Mesenchymal stem cell (in vitro differentiated cells and primary cell): ENCODE measurements at places on chromosomes 4 and X.

DNA sequence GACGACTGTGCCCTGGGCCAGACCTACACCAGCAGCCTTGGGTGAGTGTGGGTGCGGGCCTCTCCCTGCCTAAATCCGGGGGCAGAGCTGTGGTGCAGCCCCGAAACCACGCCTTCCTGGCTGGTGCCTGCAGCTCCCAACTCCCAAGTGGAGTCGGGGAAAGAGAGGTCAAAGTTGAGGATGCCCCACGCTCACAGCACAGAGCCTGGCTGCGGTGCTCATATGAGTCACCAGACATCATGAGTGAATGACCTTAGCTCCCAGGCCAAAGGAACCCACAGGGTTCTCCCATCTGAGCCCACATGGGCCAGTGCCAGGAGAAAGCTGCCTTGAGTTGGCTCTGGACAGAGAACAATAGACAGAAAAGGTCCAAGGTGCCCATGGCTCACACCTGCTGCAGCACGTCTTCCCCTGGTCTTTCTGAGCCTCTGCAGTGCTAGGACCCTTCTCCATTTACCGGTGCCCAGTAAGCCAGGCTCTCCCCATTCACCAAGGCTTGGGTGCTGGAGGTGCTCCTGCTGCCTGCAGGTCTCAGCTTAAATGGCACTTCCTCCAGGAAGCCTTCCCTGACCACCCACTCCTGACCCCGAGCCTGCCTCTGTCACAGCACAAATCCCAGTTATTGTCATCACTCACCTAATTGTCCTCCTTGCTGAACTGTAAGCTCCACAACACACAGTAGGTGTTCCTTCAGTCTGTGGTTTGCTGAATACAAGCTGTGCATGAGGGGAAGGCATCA is 224.2 kb downstream of the AFAP1 start:
- no peak for DNase-seq

DNA sequence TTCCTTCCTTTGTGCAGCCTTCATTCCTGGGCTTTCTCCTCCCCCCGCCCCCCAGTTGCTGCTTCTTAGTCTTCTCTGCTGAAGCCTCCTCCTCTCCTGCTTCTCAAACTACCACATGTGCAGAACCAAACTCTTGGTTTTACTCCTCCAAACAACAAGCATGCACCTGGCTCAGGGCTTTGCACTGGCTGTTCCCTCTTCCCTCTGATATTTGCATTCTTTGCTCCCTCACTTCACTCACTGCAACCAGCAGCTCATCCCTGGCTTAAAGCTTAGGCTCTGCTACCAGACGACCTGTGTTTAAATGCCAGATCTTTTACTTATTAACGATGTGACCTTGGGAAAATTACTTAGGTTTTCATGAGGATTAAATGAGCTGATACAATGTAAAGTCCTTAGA is 51.4 kb downstream of the MED28 start:
- no peak for DNase-seq

- DNase-seq, result no peak
Observed at GRCh38 chr4:145883101-145883694, 55.4 kb downstream of the ZNF827 start.

GRCh38 chrX:38080808-38081207 is 74.5 kb downstream of the SYTL5 start:
- DNase-seq, result no peak

GRCh38 chrX:105647749-105648148 is 174.6 kb upstream of the NRK start:
- no peak for DNase-seq

DNA sequence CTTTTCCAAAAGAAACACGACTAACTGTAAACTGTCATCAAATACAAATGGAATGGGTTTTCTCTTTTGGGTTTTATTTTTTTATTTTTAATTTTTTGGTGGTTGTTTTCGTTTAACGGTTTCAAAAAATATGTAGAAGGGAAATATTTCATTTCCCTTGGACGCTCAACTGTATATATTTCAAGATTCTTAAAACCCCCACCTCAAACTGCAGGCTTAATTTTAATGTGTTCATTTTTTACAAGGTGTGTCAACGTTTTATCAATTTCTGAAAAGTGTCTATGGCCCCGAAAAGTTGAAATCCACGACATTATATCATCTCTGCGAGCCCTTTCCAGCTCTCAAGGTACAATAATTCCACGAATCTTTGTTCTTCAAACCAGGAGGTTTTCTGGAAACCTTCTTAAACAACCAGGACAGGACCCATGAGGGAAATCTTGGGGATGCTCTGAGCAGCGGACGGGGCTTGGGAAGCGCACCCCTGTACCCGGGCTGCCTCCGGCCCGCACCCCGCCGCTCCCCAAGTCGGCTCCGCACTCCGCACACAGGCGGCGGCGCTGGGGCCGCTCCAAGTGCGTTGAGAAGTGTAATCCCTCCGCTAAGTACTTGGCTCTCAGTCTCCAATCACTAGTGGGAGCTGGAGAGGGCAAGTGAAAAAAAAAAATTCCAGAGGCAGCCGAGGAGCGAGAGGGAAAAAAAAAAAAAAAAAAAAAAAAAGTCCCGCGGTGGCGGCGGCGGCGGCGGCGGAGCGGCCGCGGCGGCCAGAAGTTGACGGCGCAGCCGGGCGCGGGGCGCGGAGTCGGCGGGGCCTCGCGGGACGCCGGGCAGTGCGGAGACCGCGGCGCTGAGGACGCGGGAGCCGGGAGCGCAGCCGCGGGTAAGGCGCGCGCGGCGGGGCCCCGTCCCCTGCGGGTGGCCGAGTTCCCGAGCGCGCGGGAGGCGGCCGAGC is at the start of gene BMPR1B:
Gene BMPR1B (plus strand): TSS at position 764 of the 949 bp plus-strand sequence. CDS start 346,470 bp downstream, outside the sequence.
- DNase-seq, result peak; percentile 78

GRCh38 chr4:236028-236427 is 69.2 kb downstream of the ZNF732 start:
- no peak for DNase-seq

GRCh38 chrX:2176274-2176673 is 324.5 kb downstream of the DHRSX start:
- DNase-seq, result no peak

GRCh38 chrX:71217298-71217697 is 5.7 kb upstream of the GJB1 start:
- DNase-seq, result no peak
